GM12864 (cell line): ENCODE measurements at places on chromosomes 1 and 21.

GRCh38 chr1:47839433-47839760 is 157.8 kb downstream of the TRABD2B start:
- DNase-seq = no peak

DNA sequence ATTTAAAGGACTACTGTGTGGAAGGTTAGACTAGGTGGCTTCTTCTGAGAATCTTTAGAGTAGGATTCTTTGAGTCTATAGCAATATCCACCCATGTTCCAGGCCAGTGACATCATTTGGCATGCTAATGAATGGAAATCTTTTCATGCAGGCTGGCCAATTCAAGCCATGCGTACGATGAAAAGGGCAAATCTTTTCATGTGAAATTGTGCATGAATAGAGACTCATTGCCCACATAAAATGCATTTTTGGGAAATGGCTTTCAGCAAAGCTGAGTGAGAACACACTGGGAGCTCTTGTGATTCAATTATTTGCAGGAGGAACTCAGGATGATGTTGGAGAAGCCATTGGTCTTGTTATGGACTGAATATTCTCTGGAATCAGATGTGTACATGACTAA is 324.9 kb upstream of the DAB1 start:
- DNase-seq = no peak

DNA sequence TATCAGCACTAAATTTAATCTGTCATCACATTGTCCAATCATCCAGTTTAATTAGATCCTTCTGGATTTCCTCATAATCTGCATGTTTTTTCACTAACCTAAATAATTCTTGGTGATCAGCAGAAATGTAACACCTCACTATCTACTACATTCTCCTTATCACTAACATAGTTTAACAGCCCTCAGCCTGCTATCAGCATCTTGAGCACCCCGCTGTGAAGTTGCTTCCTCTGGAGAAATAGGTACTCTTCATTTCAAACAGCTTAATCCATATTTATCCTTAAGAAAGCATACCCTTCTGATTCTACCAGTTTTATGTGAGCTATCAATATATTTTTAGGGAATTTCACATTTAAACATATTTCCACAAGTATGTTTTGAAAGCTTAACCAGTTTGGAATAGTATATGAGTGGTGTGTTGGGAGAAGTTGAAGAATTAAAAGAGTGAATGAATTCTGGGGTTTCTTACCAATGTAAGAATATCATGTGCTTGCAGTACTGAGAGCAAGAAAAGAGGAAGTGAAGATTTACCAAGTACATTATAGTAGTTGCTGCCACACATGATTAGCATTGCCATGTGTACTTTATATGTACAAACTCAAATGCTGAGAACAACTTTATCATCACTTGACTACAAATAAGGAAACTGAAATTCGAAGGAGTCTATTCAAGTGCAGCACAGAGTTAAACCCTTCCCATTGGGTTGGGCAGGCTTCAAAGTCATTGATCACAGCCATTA is 771.1 kb upstream of the ADGRL4 start:
- peak; percentile 51 for DNase-seq

GRCh38 chr1:208030288-208031091 is 119.6 kb upstream of the CD34 start:
- DNase-seq = no peak

- no peak for DNase-seq
Measured at GRCh38 chr1:55833529-55834091, 618.4 kb upstream of the USP24 start.

- no peak for DNase-seq
Measured at GRCh38 chr1:172414331-172414730, 6.2 kb upstream of the C1orf105 start.

DNA sequence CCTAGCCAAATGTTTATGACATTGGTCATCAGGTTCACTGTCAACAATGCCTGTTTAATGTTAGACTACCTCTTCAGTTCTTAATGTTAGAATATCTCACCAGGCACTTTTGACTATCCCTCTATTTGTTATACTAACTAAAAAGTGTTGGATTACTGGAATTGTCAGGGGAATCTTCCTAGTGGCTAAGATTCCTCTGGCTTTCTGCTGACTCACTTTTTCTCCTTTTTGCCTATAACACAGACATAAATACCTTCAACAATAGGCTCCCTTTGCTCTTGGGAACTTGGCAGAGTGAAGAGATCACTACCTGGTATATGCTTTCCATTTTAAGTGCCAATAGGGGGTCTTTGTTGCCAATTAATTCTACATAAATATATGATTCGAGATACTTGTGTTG is 68.5 kb downstream of the TMEM200B start:
- DNase-seq = no peak

- DNase-seq = no peak
Measured at GRCh38 chr21:38751379-38752050, 54.2 kb upstream of the ETS2 start.

DNA sequence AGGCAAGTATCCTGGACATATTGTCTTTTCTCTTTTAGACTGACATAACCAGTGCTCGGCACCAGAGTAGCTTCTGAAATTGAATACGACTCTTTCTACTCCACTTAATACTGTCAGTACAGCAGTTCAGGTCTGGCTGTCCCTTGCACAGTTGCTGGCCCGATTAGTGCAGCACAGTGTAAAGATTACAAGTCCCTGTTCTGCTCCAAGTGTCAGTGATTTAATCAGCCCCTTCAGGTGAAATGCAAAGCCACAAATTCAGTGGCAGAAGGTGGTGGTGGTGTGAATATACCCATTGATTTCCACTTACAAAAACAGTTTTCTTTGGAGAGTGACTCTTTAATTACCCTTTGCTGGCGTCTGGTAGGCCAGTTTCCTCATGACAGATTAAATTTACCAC is 545.4 kb downstream of the ADGRL2 start:
- DNase-seq = no peak

- no peak for DNase-seq
Measured at GRCh38 chr1:26291939-26292338, 12.1 kb downstream of the SH3BGRL3 start.

DNA sequence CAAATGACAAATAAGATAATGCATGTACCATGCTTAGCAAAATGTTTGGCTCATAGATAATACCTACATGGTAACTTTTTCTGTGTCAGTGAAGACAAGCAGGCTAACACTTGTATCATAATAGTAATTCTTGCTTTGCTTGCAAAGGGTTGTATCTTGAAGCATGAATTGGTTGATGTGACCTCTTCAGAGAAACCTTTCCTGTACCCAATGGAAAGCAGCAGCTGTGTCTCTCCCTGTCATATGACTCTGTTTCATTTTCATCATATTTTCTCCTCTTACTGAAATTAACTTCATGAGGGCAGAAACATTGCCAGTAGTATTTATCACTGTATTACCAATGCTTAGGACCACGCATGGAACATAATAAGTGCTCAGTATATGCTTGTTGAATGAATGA is 4.4 kb downstream of the SH2D1B start:
- DNase-seq = no peak

- no peak for DNase-seq
Measured at GRCh38 chr1:200386416-200386815, 23.4 kb downstream of the ZNF281 start.

- no peak for DNase-seq
Measured at GRCh38 chr1:106975944-106976343, 80.5 kb upstream of the PRMT6 start.

DNA sequence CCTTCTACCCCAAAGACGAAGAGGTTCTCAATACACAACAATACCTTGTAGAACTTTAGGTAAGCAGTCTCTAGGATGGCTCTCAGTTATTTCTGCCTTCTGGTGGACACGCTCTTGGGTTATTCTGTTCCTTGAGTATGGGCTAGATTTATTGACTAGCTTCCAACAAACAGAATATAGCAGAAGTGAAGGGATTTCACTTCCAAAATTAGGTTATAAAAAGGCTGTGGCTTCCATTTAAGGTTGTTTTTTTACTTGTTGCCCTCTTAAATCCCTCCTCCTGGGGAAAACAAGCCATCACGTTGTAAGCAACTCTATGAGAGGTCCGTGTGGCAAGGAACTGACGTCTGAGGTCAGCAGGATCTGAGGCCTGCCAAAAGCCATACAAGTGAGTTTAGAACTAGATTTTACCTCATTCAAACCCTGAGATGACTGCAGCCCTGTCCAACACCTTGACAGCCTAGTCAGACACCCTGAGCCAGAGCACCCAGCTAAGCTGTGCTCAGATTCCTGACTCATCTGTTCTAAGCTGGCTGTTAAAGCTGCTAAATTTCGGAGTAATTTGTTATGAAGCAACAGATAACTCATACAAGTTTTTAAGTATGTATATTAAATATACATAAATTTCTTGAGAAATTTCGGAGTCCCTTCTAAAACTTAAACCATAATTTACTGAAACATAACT is 12.7 kb downstream of the SSX2IP start:
- no peak for DNase-seq

DNA sequence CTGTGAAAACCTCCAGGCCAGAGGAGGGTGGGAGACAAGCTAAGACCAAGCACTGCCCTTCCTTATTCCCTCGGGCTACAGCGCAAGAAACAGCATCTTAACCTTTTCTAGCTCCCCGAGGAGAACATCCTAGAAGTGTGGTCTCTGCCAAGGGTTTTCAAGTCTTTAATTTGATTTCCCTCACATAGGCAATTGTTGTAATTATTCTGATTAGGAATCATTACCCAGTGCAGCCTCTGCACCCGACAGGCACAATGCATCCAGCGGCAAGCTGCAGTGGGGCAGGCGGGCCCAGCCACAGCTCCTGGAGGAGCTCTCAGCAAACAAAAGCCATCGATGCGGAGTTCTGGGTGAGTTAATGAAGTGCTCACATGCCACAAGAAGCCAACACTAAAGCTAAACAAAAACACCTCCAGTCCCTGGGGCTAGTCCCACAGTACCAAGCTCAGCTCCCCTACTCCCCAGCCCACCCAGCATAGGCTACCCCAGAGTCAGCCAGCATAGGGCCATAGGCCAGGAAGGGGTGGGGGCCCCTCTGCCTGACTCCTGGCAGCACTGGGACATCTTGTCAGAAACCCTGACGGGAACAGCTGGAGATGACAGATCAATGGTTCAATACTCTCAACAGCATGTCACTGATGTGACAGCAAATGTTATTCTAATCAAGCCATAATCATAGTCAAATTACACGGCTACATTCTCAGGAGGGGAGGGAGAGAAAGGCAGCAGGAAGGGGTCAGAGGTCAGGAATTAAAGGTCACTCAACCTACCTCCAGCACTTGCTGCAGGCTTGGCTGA is 42.5 kb downstream of the ERI3 start:
- DNase-seq = no peak

- DNase-seq = no peak
Measured at GRCh38 chr1:1876335-1876930, 14.5 kb downstream of the GNB1 start.

DNA sequence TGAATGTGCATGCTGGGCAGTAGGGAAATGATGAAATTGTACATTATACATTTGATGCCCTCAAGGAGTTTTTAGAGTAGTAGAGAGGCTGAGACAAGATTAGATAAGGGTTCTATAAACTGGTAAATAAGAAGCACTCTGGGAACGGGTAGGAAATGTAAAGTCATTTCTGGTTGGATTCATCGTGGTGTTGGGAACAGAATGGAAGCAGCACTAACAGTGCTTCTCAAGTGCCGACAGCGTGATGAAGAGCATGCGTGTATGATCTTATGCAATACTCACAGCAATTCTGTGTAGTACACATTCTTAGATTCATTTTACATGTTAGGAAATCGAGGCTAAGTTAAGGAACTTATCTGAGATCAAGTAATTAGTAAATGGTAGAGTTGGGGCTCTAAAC is 45.9 kb downstream of the GPR88 start:
- DNase-seq = no peak

DNA sequence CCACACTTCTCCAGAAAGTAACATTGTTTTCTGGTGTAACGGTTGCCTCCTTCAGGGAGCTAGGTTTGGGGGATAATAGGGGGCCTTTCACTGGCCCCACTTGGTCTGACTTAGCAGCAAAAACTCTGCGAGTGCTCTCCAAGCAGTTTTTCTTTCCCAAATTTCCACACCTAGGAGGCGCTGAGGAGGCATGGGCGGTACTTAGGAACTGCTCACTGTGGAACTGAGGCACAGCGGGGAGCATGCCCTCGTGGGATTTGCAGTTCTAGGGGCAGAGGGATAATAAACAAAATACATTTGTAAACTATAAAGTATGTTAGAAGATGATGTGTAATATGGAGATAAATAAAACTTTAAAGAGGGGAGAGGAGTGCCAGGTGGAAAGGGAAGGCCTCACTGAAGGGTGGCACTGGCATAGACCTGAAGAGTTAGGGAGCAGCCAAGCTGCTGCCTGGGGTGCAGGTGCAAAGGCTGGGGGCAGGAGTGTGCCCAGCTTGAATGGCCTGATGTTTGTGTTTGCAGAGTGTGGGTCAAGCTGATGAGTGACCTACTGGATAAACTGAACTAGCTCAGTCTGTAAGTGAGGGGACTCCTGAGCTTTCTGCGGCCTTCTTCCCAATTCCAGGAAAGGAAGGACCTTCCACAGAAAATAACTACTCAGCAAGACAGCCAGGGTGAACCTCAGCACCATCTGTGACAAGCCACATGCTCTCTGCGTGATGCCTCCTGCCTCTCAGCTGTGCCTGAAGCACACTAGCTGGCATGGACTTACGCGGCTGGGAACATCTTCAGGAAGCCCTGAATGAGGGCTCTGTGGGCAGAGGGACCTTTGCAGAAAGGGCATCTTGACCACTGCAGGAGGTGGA is 1.9 kb downstream of the EPHX1 start:
- no peak for DNase-seq

DNA sequence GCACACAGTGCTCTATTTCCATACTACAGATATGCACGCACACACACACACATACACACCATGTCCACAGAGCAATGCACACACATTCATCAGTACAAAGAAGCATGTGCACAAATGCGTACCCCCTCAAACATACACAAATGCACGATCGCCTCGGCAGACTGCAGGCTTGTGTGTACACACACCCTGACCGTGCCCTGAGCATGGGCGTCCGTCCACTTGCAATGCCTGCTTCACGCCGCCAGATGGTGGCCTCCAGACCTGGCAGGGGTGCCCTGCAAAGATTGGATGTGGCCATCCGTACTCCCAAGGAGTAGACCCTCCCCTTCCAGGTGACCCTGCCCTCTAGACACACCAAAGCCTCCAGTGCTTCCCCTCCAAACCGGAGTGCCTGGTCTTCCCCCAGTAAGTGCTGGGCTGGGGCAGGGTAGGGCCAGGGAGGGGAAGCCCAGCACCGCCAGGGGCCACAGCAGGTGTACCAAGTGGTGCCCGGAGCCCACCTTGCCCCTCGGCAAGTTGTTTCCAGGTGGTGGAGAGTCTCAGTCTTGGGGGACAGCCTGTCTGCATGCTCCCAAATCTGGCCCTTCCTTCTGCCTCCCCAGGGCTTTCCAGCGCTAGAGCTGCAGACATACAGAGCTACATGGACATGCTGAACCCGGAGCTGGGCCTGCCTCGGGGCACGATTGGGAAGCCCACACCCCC is 20.6 kb downstream of the ESPN start:
- no peak for DNase-seq
